ENCODE measurements at places on chromosomes 7 and 10.

- no peak for DNase-seq
Measured at GRCh38 chr10:109895848-109896247, 27.5 kb downstream of the XPNPEP1 start.

- no peak for DNase-seq
Measured at GRCh38 chr7:6475433-6476186, 27.9 kb upstream of the DAGLB start.

- no peak for DNase-seq
Measured at GRCh38 chr7:80540836-80541235, 29.0 kb upstream of the GNAT3 start.

DNA sequence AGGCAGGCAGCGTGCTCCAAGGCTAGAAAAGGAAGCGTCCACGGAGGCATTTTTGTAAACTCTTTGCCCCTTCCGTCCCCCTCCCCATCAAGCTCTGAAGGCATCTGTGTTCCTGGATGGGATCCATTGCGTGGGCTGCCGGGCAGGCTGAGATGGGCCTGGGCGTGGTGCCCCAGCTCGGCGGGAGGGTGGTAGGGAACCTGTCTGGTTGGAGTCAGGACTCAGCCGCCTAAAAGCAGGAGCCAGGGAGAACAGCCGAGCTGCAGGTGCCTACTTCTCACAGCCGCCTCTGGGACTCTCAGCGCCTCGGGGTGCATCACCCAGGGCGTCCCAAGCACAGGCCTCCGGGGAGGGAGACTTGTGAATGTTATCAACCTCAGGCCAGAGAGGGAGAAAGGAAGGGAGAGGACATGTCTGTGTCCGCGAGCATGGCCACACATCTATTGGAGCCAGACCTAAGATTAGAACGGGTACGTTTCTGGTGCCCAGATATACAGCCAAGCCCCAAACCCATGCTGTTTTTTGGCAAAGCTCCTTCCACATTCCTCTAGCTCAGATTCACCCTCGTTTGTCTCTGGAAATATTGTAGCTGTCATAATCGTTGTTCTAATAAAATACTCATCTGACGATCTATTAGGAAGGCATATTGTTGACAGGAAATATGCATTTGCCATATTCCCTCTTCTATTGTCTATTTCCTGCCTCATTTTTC, 48.6 kb upstream of the CTBP2 start:
- no peak for DNase-seq

All from Jurkat, Clone E6-1 (cell line).